Type B pancreatic cell (in vitro differentiated cells): ENCODE measurements at places on chromosomes 2 and 18. TPM values are rescaled to one million over a fixed set of nuclear protein-coding genes. Genes with fewer than 3 reads are reported as not detected.

CDC42EP3 gene
- total RNA-seq = 43.7 and 65.4 TPM in 2 replicates

PCARE gene
- total RNA-seq = not detected in 2 replicates

SH3RF3 gene
- total RNA-seq = 2.5 and 13.9 TPM in 2 replicates

ITGB6 gene
- 3.2 and 7.8 TPM in 2 replicates for total RNA-seq

KIAA2012 gene
- 0.12 and 1.3 TPM in 2 replicates for total RNA-seq

RAB12 gene
- total RNA-seq = 25.2 and 28.9 TPM in 2 replicates

MOGAT1 gene
- 0.45 TPM in 1 of 2 replicates, not detected in the other for total RNA-seq

SERPINB4 gene
- total RNA-seq = 0.17 TPM in 1 of 2 replicates, not detected in the other

GFPT1 gene
- total RNA-seq = 46.0 and 83.6 TPM in 2 replicates

LYPD1 gene
- total RNA-seq = 8.2 and 33.9 TPM in 2 replicates

OSR1 gene
- 9.5 and 55.7 TPM in 2 replicates for total RNA-seq
